ENCODE measurements at places on chromosomes 3 and 15.

- DNase-seq = no peak
Measured at GRCh38 chr3:159239059-159239458, 437.2 kb downstream of the MFSD1 start.

GRCh38 chr15:40137303-40138200 lies 23.3 kb upstream of the BUB1B start:
- no peak for DNase-seq

DNA sequence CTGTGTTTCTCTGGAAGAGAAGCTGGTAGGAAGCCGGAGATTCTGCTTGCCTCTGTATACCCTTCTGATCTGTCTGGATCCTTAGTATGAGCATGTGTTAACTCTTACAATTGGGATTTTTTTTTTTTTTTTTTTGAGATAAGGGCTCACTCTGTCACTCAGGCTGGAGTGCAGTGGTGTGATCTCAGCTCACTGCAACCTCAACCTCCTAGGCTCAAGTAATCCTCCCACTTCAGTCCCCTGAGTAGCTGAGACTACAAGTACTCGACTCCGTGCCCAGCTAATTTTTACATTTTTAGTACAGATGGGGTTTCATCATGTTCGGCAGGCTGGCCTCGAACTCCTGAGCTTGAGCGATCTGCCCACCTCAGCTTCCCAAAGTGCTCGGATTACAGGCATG lies 44.5 kb downstream of the RPN1 start:
- DNase-seq = no peak

DNA sequence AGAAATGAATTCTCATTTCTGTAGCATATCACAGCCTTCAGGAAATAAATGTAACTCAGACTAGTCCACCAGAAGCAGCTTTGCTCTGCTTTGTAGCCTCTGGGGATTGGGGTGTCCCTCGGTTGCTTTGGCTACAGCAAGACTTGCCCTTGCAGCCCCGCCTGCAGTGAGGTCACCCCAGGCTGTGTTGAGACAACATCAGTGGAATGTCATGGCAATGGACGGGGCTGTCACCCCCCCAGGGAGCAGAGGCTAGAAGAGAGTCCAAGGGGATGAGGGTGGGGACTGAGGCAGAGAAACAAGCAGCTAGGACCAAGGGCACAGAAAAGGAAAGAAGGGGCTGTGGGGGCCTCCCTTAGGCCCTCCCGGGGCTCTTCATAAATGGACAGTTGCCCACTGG lies 854 bp downstream of the CLEC3B start:
- no peak for DNase-seq

- DNase-seq = no peak
Measured at GRCh38 chr3:123773681-123774431, 110.3 kb downstream of the MYLK start.

DNA sequence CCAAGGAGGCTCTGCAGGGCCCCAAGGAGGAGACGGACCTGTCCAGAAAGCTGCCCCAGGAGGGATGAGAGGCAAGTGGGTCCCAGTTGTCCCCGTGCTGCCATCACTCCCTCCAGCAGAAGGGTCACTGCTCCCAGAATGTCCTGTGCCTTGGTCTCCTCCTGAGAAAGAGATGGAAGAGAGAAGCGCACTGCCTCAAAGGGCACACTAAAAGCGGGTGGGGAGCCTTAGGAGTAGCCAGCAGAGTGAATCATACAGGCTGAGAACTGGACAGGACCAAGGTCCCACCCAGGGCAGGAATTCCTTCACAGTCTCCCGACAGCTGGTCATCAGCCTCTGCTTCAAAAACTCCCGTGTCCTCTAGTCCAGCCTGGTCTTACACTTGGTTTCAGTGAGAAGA lies 4.6 kb downstream of the THPO start:
- no peak for DNase-seq
